ENCODE measurements at places on chromosomes 6 and 20.

GRCh38 chr6:121639021-121639420, 203.6 kb downstream of the GJA1 start:
- no peak for DNase-seq
- H3K4me1 ChIP-seq: no peaks in the 10 kb centered on the region
- H3K4me3 ChIP-seq: no peak overlapping the region
- no peaks in the 10 kb centered on the region for H3K27me3 ChIP-seq

DNA sequence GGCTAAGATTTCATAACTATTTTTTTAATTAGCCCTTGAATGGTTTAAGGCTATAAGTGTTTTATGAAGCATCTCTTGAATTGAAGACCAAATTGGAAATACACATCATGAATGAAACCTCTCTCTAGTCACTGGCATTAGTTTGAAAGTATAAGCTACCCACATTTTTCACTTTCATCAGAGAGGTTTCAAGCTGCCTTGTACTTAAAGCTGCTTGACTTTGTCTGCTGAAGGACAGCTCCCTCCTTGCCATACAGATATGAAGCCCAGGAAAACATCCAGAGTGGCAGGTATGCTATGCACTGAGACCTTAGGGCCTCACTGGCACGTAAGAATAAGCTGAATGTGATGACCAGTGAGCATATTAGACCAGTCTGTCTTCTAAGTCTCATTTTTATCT, 62.7 kb downstream of the ELOVL2 start:
- no peak for DNase-seq
- no peak overlapping the region for H3K4me3 ChIP-seq
- no peaks in the 10 kb centered on the region for H3K36me3 ChIP-seq
- H3K27ac ChIP-seq: no peak overlapping the region

- DNase-seq: no peak
- no peaks in the 10 kb centered on the region for H3K36me3 ChIP-seq
- H3K4me3 ChIP-seq: no peak overlapping the region
Measured at GRCh38 chr6:50591135-50591534, 122.2 kb upstream of the TFAP2D start.

DNA sequence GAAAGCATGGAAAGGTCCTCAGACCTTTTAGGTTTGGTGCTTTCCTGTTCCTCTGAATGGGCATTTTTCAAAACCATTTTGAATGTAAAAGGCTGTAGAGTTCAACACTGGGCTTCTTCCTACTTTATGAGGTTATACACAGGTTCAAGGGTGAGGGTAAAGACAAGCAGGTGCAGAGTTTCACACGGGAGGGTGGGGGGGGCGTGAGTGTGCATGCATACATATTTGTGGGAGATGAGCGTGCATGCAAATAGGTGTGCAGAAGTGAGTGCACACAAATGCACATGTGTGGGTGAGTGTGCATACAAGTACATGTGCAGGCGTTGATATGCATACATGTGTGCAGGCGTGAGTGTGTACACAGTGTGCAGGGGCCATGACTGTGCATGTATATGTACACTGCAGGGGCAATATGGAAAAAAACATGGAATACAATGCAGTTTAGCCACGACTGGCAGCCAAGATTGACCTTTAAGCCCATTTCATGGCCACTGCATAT, 183.1 kb downstream of the GMPR start:
- H3K27me3 ChIP-seq: no peaks in the 10 kb centered on the region
- no peak overlapping the region for H3K4me3 ChIP-seq
- H3K36me3 ChIP-seq: no peaks in the 10 kb centered on the region
- peak overlapping the region; percentile 15 for H3K27ac ChIP-seq
- no peak for DNase-seq

- peak overlapping the region; percentile 73 for H3K27ac ChIP-seq
- DNase-seq: no peak
- no peaks in the 10 kb centered on the region for H3K27me3 ChIP-seq
- peaks cover 7% of the 10 kb centered on the region for H3K4me1 ChIP-seq
- no peaks in the 10 kb centered on the region for H3K36me3 ChIP-seq
Measured at GRCh38 chr6:112223070-112223861, 31.1 kb downstream of the LAMA4 start.

- peak overlapping the region; percentile 1 for H3K27ac ChIP-seq
- H3K36me3 ChIP-seq: peaks cover 77% of the 10 kb centered on the region
- DNase-seq: no peak
- no peak overlapping the region for H3K4me3 ChIP-seq
Measured at GRCh38 chr20:32517914-32518592, 67.1 kb downstream of the NOL4L start.

- no peak for DNase-seq
- no peaks in the 10 kb centered on the region for H3K27me3 ChIP-seq
- H3K4me3 ChIP-seq: no peak overlapping the region
- H3K27ac ChIP-seq: no peak overlapping the region
- no peaks in the 10 kb centered on the region for H3K36me3 ChIP-seq
- H3K4me1 ChIP-seq: no peaks in the 10 kb centered on the region
Measured at GRCh38 chr20:1280195-1281102, 14.4 kb downstream of the SNPH start.
